Upper lobe of right lung (tissue), 1 donor: ENCODE measurements at places on chromosomes 1 and 21.

DNA sequence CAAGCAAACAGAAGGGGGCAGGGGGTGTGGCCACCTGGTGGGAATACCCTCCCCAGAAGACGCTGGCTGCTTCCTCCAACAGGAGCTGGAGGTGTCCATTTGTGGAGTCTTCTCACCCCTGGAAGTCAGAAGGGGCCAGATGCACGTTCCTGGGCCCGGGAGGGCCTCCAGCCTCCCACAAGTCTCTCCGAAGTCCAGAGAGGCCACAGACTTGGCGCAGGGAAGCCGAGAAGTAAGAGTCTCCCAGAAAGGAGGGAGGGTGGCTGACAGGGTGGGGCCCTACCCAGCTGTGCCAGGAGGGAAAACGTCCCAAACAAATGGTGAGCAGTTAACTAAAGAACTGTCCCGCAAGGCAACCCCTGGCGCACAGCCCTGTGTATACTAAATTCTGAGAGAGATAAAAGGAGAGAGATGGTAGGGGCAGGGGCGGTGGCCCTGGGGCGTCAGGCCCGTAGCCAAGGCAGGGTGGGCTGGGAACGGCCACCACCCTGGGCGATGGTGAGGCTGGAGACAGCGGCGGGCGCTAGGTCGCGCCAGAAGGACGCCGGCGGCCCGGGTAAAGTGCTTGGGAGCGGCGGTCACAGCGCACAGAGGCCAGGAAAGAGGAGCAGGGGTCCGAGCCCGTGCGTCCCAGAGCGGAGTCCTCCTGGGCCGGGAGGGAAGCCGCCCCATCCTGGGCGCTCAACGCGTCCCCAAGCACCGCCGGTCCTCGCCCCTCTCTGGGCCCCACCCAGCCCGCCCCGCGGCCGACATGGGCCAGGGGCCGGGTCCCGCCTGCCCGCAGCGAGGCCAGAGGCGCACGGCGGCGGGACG lies 1.2 kb downstream of the CHD5 start:
- DNase-seq, result peak; percentile 61

- peak; percentile 70 for DNase-seq
Observed at GRCh38 chr1:177170756-177171535, at the start of gene BRINP2. Gene BRINP2 (plus strand): TSS chr1:177170958. CDS start chr1:177229877, 58,919 bp downstream.

DNA sequence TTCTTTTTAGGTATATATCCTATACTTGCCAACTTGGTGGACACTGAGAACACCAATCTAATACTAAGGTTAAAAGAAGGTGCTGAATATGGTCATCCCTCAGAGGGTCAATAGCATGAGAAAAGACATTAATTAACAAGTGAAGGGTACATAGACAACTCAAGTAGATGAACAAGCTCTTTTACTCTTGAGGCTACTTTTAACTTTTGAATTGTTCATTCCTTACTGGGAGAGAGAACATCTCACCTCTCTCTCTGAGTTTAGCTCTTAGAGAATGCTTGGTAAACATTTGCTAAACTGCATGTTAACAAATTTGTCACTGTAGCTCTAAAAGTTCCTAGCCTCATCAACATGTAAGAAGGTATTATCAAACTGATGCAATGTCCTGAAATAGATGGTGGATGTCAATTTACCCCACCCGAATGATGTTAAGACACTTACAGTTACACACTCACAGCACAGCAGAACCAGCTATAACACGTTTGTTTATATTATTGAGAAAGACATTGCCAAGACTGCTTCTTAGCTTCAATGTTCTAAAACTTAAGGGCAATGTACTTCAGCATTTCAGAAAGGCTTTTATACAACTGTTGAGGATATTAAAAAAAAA lies 35.9 kb downstream of the HEATR1 start:
- DNase-seq, result no peak

- DNase-seq, result no peak
Observed at GRCh38 chr1:151693057-151693651, 23.4 kb downstream of the CELF3 start.

- DNase-seq, result peak; percentile 97
Observed at GRCh38 chr1:157045250-157046218, at the start of gene ARHGEF11. Gene ARHGEF11 (minus strand): TSS chr1:157045742. CDS start chr1:157044330, 1,412 bp downstream.

DNA sequence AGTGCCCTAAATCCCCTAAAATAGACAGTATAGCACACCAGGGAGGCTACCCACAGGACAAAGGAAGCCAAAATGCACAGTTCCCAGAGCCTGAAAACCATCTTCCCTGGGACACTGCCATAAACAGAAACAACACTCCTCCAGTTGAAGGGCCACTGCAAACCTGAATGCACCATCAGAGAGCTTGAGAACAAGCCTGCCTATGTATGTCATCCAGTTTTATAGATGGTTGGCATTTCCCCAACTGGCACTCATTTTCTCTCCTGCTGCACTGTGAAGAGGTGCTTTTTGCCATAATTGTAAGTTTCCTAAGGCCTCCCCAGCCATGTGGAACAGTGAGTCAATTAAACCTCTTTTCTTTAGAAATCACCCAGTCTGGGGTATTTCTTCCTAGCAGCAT lies 169.0 kb downstream of the AGBL4 start:
- no peak for DNase-seq

DNA sequence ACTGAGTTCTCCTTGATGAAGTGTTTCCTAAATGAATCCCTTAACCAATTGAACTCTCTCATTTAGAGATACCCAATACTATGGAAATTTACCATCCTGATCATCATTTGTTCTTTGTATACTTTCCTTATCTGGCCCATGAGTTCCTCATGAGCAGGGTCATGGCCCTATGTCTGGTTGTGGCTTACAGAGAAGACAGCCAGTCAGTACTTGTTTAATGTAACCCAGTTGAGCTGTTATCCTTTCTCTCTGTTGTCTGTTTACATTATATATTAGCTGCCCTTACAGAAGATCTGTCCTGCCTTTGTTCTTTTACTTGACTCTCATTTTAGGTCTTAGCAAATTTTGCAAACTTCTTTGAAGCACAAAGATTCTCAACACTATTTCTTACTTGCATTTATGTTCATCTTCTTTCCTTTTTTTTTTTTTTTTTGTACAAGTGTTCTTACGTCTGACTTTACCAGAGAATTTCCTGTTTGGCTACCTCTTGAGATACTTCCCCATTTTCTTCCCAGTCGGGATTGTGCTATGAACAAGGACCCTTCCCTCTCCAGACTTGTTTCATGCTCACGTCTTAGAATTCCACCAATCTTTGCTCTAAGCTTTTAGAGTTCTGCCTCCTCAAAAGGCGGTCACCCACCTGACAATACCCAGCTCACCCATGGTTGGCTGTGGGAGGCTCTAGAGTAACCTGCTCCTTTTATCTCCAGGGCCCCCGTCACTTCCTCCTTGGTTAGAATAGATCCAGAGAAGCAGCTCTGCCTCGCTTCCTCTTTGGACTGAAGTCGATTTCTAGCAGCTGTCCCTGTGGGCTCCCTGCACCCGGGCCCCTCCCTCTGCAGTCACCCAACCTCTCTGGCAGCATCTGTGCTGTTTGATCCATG lies 53.6 kb upstream of the RUNX1 start:
- no peak for DNase-seq

DNA sequence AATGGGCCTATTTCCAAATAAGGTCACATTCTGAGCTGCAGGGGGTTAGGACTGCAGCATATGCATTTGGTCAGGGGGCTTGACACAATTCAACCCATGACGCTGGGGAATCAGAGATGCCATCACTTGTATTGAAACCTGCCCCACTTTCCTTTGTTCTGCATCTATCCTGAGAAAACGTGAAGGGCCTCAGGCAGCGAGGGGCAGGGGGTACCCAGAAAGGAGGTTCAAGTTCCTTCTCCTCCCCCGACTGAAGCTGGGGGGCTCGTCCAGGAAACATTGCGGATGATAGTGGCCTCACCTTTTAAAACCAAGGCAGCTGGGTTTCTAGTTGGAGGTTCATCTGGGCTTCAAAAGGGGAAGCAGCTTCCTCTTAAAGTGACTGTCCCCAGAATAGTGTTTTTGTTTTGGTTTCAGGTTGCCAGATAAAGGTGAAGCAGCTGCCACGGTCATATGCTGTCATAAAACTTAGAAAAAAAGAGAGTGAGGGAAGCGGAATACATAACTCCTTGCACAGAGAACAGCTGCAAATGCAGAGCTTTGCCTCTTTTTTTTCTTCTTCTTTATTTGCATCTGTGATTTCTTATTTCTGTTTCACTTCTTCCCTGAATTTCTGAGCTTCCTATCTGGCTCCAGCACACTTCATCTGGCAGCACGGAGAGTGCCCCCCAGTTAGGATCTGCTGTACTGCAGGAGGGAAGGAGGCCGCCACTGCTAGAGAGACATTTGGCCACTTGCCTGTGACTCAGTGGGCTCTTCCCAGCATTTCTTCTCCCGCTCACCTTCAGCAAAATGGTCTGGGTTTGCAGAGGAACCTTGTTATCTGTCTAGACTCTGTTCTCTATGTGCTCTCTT lies 142.0 kb downstream of the AJAP1 start:
- DNase-seq, result peak; percentile 20

- no peak for DNase-seq
Observed at GRCh38 chr1:204507317-204508105, 8.7 kb upstream of the MDM4 start.

GRCh38 chr1:31617916-31618746 lies 642 bp downstream of the HCRTR1 start:
- peak; percentile 80 for DNase-seq

- DNase-seq, result peak; percentile 83
Observed at GRCh38 chr1:155177192-155177917, 3.7 kb downstream of the TRIM46 start.

GRCh38 chr1:21707086-21707840 lies 38.1 kb upstream of the RAP1GAP start:
- DNase-seq, result no peak

GRCh38 chr1:91091812-91092211 lies 70.0 kb upstream of the ZNF644 start:
- DNase-seq, result no peak

DNA sequence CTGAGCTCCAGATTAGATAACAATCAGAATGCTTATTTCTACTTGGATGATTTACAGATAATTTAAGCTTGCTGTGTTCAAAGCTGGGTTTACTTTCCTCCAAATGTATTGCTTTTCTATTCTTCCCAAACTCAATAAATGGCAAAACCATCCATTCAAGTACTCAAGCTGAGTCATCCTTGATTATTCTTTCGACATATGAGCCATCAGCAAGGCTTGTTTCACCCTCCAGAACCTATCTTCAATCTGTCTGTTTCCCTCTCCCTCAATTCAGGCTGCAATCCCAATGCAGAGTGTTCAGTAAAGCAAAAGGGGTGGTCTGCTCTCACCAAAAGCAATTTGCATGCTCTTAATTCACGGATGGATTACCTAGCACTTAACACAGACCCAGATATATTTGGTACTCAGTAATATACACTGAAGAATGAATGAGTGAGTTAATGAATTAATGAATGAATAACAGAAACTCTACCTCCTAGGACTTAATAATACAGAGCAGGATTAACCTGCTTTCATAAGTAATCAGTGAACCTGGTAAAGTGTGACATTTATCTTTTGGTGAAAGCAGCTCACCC lies 41.9 kb downstream of the DDR2 start:
- DNase-seq, result no peak

- no peak for DNase-seq
Observed at GRCh38 chr1:169894424-169895145, 889 bp upstream of the SCYL3 start.

GRCh38 chr1:186113461-186113860 lies 261.6 kb downstream of the TPR start:
- no peak for DNase-seq

GRCh38 chr1:159602501-159602999 lies 14.9 kb downstream of the APCS start:
- DNase-seq, result no peak

- DNase-seq, result no peak
Observed at GRCh38 chr21:38949070-38949380, 143.3 kb downstream of the ETS2 start.

DNA sequence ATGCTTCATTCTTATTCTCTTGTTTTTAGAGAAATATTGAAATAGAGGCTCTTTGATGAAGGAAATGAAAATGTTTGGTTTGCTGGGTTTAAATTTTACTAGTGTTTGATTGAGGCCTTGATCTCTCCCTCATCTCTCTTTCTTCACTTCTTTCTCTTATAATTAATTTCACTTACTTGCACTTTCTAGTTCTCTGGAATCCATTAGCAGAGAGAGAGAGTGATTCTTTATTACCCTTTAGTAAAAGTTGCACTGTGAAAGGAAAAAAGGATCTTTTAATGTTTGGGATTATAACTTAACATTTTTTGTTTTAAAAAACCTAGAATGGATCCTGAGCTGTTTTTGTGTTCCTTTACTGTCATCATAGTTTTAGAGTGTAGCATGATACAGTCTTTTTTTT lies 12.2 kb downstream of the RPRD2 start:
- no peak for DNase-seq

DNA sequence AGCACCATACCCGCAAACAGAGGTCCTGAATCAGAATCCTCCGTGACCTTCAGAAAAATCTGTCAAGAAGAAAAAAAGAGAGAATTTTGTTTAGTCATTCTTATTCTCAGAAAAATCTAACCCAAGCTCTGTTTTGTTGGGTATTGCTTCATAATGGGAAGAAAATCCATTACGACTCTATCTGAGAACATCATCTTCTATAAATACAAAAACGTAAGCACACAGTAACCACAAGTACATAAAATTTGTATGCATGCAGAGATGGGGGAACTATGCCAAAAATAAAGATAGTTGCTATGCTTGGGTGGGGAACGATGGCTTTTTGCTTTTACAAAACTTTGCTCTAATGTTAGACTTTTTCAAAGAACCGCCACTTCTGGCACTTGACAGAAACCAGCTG lies 84.2 kb downstream of the ABCA4 start:
- DNase-seq, result no peak

GRCh38 chr1:91428182-91428798 lies 23.7 kb upstream of the HFM1 start:
- no peak for DNase-seq
